HFFc6 (cell line): ENCODE measurements at places on chromosomes 5 and 9. TPM values are rescaled to one million over a fixed set of nuclear protein-coding genes. Genes with fewer than 3 reads are reported as not detected.

TNFSF8 gene
- not detected in 2 replicates for total RNA-seq

CTNND2 gene
- not detected in 3 replicates for total RNA-seq

- no peak for DNase-seq
These were observed 20.0 kb downstream of the ERAP2 start for GRCh38 chr5:96896276-96896675.

DNA sequence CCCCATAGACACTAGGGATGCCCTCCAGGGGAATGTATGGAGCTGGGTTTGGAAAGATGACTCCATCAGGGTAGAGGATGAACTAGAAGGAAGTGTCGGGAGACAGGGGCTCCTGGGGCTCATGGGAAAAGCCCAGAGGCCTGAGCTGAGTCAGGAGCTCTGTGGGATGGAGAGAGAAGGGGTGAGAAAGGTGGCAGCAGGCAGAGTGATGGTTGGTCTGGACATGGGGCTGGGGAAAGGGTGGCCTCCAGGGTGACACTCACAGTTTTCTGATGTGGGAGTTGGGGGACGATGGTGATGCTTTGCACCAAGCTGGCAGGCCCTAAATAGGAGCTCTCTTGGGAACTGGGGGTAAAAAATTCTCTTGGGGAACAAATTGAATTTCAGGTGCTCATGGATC lies 213.5 kb upstream of the MVB12B start:
- no peak for DNase-seq

- DNase-seq = peak; percentile 3
These were observed 1152.9 kb upstream of the CDH6 start for GRCh38 chr5:30040488-30041118.

DNA sequence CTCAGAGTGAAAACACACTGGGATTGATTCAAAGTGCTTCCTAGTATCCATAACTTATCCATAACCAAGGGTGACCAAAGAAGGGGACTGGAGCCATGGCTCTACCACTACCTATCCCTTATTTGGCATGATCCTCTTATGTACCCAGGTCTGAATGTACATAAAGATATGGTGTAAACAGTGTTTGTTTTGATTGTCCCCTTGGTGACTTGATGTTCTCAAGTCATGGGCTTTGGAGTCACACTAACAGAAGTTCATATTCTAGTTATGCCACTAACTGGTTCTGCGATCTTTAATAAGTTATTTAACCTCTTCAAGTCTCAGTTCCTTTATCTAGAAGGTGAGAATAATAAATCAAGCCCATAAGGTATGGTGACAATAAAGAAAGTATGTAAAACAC lies 283.4 kb upstream of the PTGER4 start:
- no peak for DNase-seq

SLC24A2 gene
- total RNA-seq = not detected in 3 replicates

- no peak for DNase-seq
These were observed 94.8 kb downstream of the SLC1A3 start for GRCh38 chr5:36701085-36701698.

- DNase-seq = peak; percentile 27
These were observed 8.1 kb downstream of the ARPC5L start for GRCh38 chr9:124869986-124870560.

DNA sequence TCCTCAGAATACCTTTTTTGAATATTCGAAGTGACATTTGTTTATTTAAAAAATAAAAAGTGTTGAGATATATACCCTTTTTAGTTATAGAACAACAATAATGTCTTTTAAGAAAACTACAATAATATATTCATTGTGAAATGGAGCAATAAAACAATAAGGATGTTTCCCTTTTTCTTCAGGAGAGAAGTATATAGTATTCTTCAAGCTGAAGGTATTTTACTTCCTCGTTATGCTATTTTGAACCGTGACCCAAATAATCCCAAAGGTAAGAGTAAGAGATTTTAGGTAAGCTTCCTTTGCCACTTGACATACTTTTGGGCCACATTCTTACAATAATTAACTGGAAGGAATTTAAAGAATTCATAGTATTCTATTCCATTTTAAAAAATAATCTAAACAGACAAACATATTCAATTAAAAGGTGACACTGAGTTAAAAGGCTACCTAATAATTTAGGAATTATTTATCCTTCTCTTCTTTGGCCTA lies 18.1 kb downstream of the PPIP5K2 start:
- no peak for DNase-seq

- DNase-seq = no peak
These were observed 42.2 kb upstream of the EGFL7 start for GRCh38 chr9:136620441-136621018.

GRCh38 chr5:7190712-7191250 lies 205.2 kb upstream of the ADCY2 start:
- DNase-seq = no peak

GAS1 gene
- total RNA-seq = 5.2 to 8.3 TPM (median 8.1 TPM) in 3 replicates

- DNase-seq = no peak
These were observed 130.3 kb upstream of the TBC1D2 start for GRCh38 chr9:98385751-98386150.

LCN1 gene
- not detected in 3 replicates for total RNA-seq

DNA sequence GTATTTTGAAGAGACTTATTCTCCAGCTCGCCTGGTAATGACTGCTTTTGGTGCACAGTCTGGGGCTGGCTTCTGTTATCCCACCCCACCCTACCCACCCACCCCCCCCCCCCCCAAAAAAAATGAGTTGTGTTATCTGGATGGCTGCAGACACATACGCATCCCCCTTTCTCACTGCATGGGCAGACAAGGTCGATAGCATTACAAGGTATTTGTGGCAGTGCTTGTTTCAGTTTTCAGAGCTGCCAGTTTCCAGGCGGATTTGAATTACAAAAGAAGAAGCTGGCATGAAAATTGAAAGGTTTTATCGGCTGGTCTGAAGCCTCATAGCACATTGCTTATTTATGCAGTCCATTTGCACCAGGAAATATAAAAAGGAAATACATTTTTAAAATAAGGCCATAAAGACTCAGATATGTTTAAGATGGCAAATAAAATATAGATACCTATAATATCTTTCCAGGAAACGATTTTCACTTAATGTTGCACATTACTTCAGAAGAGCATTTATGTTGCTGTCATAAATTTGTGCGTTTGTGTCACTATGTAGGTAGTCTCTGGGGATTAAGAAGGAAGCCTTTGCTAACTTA lies 85.1 kb upstream of the GRHPR start:
- no peak for DNase-seq

IFNW1 gene
- not detected in 3 replicates for total RNA-seq

- peak; percentile 88 for DNase-seq
These were observed 326.6 kb downstream of the ARL15 start for GRCh38 chr5:53983568-53984460.

GRCh38 chr5:89301321-89302025 lies 418.5 kb upstream of the MEF2C start:
- DNase-seq = no peak

DNA sequence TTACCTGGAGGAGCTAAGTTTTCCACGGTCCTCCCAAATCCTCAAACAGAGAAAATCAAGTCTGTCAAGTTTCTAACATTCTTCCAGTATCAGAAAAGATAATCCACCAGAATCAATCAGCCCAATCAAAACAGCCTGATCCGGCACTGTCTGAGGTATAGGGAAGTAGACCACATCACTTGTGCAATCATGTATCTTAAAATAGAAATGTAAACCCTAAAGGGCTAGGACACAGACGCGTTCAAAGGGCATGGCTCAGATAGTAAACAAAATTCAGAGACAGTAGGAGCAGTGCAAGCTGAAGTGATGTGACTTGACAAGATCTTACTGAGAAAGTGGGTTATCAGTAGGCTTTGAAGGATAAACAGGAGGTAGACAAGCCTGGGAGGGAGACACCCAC lies 252.4 kb upstream of the DAPK1 start:
- no peak for DNase-seq

GRCh38 chr5:43037636-43038495 lies 2.3 kb downstream of the ANXA2R start:
- no peak for DNase-seq

OR1J2 gene
- not detected in 3 replicates for total RNA-seq

GARIN3 gene
- total RNA-seq = not detected in 3 replicates

PCDHB12 gene
- 0.63 to 0.82 TPM (median 0.68 TPM) in 3 replicates for total RNA-seq

DNA sequence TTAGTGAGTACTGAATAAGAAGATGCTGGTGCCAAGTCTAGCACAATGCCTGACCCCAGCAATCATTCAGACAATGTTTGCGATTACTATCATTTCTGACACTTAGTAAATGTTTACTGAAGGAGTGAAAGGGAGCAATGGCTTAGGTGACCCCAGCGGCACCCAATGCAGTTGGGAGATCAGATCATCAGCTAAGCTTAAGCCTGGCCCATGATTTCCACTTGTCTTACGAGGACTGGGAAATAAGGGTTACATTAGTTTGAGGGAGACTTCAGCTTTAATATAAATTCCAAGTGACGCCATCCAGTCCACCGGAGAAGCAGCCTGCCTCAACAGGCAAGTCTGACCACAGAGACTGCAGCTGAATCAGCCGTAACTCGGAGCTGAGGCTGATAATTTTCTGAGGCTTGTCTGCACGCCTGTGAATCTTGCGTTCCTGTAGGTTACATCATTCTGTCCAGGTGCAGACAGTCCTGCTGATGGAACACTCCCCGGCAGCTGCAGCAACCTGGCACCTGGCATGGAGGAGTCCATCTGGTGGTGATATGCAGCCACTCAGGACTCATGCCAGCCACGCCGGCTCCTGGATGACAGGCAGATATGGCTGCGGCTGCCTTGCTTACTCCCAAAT lies 34.9 kb upstream of the FGF1 start:
- no peak for DNase-seq

DNA sequence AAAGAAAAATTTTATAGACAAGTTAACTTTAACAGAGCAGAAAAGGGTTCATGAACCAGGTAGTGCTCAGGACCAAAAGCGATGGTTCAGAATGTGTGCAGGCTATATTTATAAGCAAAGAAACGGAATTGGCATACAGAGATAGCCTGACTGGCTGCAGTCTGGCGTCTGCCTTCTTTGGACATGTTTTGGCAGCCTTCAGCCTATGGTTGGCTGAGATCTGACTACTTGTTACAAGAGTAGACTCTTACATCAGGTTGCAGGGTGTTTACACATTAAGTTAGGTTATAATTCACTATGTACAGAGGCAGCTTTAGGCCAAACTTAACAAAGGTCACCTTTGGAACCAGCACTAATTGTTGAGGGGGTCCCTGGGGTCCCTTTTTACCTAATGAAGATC lies 7.0 kb downstream of the NOP16 start:
- no peak for DNase-seq

DNA sequence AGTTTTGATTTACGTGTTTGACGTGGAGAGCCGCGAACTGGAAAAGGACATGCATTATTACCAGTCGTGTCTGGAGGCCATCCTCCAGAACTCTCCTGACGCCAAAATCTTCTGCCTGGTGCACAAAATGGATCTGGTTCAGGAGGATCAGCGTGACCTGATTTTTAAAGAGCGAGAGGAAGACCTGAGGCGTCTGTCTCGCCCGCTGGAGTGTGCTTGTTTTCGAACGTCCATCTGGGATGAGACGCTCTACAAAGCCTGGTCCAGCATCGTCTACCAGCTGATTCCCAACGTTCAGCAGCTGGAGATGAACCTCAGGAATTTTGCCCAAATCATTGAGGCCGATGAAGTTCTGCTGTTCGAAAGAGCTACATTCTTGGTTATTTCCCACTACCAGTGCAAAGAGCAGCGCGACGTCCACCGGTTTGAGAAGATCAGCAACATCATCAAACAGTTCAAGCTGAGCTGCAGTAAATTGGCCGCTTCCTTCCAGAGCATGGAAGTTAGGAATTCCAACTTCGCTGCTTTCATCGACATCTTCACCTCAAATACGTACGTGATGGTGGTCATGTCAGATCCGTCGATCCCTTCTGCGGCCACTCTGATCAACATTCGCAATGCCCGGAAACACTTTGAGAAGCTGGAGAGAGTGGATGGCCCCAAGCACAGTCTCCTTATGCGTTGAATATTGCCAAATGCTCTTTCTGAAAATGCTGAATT lies 850 bp downstream of the RRAGA start:
- DNase-seq = peak; percentile 38

DNA sequence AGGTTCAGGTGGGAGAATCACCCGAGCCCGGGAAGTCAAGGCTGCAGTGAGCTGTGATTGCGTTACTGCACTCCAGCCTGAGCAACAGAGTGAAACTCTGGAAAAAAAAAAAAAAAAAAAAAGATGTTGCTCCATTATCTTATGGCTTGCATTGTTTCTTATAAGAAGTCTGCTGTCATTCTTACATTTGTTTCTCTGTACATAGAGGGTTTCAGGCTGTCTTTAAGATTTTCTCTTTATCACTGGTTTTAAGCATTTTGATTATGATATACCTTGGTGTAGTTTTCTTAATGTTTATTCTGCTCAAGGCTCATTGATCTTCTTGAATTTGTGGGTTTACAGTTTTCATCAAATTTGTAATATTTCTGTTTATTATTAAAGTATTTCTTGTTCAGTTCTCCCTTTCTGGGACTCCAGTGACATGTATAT lies 35.2 kb downstream of the MVB12B start:
- DNase-seq = no peak

DNA sequence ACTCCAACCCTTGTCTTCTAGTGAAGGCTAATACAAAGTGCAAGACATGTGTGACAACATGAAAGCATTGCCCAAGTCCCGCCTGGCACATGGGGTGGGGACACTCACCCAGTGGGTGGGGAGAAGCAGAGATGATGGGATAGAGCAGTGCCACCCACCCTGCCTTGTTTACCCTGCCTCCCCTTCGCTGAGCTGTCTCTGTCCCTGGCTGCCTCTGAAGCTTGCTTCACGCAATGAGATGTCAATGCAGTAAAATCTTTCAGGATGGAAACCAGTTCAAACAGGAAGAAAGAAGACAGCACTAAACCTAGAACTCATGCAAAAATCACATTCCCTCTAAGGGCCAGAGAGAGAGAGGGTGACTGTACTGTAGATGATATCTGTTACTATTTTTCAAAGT lies 148.0 kb downstream of the INSYN2B start:
- DNase-seq = no peak

PCDHGA8 gene
- 0.39 to 0.91 TPM (median 0.74 TPM) in 3 replicates for total RNA-seq

LECT2 gene
- total RNA-seq = not detected in 3 replicates

DNA sequence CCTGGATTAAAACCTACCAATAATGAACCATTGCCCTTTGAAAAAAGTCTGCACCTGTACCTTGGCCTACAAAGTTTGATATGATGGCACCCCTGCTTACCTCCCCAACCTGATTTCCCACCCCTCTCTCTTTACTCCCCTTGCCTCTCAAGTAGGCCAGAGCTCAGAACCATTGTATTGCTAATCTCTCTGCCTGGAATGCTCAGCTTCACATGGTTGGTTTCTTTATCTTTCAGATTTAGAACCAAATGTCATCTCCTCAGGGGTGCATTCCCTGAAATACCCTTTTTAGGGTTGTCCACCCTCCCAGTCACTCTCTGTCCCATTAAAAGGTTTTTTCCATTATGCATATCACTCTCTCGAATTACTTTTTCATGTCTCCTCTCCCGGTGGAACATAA lies 116.6 kb upstream of the VCAN start:
- DNase-seq = no peak

AFAP1L1 gene
- 3.6 to 7.5 TPM (median 5.4 TPM) in 3 replicates for total RNA-seq

DNA sequence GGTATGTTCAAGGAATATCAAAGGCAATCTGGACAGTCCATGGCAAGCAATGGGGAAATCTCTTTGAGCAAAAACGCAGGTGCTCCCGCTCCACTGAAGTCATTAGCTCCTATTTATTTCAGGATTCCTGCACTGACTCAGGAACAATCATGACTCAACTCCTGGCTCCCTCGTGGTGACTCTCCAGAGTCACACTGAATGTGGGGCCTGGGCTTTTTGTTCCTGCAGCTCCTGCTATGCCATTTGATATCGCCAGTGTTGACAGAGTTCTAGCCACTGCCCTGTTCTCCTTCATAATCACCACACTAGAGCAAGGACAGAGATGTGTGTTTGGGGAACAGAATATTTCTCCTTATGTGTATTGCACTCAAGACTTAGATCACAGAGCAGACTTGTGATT lies 187.2 kb upstream of the ZNF462 start:
- DNase-seq = no peak

- peak; percentile 14 for DNase-seq
These were observed 189.7 kb downstream of the DCP2 start for GRCh38 chr5:113166261-113166660.
